ENCODE measurements at places on chromosomes 5 and 9.
A peak's percentile ranks its signal among the peaks of the same experiment; 100 is the strongest.

DNA sequence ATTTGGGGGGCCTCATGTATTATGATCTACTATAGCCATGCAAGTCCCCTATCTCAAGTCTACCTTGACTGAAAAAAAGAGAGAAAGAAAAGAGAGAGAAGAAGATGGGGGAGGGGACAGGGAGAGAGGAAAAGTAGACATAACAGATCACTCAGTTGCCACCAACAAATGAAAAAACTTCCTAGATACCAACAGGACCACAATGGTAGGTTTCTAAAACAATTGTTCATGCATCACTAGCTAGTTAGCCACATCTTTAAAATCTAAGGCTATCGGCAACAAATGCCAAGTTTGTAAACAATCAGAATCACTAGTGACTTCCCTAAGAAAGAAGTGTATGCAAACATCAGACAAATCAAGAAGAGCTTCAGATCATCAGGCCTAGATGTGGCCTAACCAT lies 328.2 kb downstream of the BNC2 start:
- DNase-seq = no peak

DNA sequence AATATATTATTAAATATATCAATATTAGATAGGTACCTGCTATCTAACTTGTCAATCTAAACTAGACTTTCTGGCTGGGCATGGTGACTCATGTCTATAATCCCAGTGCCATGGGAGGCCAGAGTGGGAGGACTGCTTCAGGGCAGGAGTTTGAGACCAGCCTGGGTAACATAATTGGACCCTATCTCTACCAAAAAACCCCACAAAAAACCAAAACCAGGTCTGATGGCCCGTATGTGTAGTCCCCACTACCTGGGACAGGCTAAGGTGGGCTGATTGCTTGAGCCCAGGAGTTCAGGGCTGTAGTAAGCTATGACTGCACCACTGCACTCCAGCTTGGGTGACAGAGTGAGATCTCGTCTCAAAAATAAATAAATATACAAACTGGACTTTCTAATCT lies 55.0 kb downstream of the PJA2 start:
- DNase-seq = no peak

GRCh38 chr5:116377276-116378006 lies 197.2 kb downstream of the SEMA6A start:
- no peak for DNase-seq

- DNase-seq = no peak
Observed at GRCh38 chr5:43039152-43039470, 1.0 kb downstream of the ANXA2R start.

GRCh38 chr5:154394307-154394706 lies 51.5 kb upstream of the SAP30L start:
- no peak for DNase-seq

DNA sequence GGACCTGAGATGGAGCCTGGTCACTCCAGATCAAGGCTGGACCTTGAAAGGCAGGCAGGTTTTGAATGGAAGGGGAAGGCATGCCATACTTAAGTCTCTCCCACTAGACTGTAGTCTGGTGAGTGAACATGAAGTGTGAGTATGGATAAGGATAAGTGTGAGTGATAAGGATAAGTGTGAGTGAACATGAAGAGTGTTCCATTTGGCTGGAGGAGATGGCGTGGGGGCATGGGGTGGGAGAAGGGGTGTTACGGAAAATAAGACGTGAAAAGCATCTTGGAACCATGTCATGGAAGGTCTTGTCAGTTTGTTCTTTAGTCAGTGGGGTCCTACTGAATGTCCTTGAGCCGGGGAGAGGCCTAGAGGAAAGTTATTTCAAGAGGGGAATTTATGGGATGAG lies 32.8 kb downstream of the HMGXB3 start:
- no peak for DNase-seq

DNA sequence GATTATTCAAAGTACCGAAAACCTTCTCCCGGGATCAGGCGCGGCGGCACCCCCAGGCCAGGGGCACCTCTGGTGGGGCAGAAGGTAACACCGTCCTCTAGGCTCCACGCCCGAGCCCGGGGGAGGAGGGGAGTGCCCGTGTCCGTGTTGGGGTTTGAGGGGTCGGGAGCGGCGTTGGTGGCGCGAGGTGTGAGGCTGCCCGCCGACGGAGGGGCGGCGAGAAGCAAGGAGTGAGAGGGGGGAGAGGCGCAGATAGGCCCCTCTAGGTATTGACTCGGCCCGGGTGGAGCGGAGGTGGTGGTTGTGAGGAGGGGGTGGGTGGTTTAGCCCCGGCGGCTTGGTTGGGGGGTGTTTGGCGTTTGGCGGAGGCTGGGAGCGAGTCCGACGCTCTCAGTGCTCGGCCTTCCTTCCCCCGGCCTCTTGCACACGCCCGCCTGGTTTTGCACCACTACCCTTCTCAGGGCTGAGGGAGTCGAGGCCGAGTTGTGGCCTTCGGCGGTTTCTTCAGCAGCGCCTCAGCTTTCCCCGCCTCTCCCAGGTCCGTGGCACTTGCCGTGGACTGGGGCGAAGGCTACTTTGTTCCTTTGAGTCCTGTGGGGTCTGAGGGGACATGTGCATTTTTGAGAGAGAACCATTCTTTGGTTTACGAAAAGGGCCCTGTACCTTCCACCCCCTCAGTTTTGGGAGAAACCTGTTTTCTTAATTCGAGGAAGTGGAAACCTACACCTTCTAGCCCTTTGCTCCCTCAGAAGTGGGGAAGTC lies 450 bp downstream of the GPBP1 start:
- no peak for DNase-seq

- no peak for DNase-seq
Observed at GRCh38 chr5:108606185-108606584, 141.5 kb upstream of the FER start.

GRCh38 chr5:80695666-80696065 lies 40.9 kb upstream of the DHFR start:
- no peak for DNase-seq

DNA sequence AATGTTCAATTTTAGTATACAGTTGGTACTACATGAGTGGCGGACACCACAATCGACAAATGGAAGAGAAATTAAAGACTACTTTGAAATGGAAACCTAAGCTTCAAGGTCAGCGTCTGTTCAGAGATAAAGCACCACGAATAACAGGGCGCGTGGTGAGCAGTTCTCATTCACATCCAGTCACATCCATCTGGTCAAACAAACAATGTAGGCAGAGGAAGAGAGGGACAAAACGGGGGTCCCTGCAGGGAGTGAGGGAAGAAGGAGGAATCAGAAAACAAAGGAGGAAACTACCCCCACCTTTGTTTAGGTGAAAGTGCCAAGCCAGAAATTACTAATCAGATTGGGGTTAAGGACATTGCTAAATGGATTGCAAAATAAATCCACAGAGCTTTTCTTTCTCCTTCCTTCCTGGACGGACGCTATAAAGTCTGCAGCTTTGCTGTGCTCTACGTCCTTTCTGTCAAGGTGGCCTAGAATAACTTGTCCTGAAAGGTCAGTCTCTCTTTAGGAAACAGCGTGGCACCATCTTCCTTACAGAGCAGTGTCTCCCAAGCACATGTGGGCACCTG lies 138.6 kb downstream of the ENTREP1 start:
- DNase-seq = no peak

GRCh38 chr5:7396713-7397454 lies 946 bp downstream of the ADCY2 start:
- no peak for DNase-seq

- no peak for DNase-seq
Observed at GRCh38 chr9:16469184-16469583, 401.3 kb downstream of the BNC2 start.

DNA sequence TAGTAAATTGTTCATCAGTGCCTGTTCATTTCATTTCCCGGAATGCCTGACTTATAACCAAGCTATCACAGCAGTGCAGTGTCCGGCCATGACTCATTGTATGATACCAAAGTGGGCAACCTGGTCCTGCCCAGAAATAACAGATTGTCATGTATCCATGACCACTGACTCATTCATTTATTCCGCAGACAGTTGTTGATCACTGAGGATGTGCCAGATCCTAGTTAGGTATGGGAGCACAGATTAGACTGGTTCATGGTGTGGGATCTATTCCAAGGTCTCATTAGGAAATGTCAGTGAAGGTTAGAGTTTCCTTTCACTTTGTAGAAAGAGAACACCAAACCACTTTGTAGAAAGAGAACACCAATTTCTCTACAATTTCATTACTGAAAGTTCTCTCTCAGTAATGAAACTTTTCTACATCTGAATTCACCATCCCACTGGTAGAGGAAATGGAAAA lies 8.7 kb downstream of the NREP start:
- DNase-seq = no peak

DNA sequence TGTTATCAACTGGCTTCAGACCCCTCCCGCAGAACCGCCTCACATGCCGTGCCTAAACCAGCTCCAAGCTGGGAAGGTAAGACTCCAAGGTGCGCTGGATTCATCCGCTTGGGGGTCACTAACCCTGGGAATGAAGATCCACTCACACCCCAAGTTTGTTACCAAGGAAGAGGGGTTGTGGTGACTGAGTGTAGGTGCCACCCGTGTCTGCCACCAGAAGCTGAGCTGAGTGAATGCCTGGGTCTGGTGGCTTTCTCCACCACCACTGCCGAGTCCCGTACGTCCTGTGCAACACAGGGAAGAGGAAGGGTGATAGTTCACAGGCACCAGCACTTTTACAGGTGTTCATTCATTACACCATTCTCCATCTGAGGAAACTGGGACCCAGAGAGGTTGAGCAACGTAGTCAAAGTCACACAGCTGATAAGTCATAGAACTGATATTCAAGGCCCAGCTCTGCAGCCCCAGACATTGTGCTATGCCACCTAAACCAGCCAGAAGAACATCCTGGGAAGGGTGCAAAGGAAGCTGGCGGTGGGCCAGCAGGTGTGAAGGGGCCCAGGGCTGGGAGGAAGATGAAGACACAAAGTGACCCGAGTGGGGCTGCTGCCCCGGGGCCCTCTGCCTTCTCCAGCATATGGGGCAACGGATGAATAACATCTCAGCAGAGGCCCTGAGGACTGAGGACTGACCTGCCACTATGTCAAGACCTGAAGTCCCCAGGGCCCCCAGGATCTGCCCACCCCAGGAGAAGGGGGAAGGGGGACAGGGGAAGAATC lies 70.9 kb upstream of the PPP1R26 start:
- DNase-seq = no peak

DNA sequence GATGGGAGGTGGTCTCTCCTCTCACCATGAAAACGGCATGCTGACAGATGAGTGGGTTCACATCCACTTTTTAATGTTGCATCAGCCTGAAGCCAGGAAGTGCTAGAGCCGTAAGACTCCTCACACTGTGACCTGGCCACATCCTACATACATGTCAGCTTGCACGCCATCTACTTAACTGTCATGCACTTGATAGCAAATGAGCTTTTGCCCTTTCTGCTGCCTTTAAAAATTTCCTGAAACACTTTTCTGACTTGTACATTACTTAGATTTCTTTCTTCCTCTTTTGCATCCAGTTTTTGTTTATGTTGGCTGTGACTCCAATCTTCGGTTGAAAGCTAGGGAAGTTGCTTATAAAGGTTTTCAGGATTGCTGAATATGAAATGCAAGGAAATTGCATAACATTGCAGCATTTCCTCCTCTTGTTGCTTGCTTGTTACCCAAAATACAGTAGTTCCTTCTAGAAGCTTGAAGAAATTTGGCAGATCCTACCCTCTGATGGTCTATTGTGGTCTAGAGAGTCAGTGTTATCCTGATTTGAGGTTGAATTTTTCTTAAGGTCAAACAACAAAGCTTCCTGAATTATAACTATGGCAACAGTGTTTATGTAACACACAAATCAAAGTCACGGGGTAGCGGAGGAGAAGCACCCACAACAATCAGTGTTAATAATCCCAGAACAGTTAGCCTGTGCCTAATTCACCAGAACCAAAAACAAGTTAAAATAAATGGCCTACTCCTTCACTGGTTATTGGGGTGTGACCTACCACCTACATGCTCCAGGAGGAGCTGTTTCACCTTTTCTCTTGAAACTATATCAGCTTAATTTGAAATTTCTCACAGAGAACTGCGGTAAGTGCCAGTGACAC lies 232.5 kb downstream of the ARHGAP26 start:
- peak; percentile 32 for DNase-seq

DNA sequence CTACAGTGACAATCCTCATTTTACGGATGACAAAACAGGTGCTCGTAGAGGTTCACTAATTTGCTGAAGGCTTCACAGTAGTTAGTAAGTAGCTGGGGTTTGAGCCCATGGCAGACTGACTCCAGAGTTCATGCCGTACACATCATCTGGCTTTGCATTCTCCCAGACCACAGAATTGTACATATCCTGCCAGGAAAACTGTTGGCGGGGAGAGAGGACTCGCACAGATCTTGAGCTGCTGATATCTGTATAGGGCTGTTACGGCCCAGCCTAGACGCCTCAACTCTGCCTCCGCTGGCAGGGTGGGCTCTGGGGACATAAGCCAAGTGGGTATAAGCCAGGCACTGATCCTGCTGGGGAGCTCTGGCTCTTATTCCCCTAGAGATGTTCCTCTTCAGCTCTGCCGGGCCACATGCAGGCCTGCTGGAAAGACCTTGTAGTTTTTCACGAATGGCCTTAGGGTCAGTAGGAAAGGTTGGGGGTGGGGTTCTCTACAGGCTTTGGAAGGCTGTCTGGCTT lies 16.3 kb downstream of the LARP1 start:
- no peak for DNase-seq

- DNase-seq = no peak
Observed at GRCh38 chr9:91181541-91181940, 180.2 kb downstream of the AUH start.

DNA sequence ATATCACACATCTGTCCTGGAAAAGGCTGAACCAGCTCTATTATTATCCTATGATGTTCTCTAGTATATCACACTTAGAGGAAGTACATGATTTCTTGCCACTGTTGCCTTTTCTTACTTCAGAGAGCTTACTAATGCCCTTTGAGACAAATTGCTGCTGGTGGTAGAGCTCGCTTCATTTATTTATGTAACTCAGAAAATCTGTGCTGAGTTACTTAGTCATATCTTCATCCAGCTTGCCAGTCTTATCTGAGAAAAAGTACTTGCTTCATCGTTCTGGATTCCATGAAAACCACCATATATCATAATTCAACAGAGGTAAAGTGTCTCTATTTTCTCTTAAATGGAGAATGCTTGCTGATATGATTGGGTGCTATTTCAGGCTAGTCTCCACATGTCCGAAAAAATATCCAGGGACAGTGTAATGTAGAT lies 26.6 kb downstream of the PTPDC1 start:
- no peak for DNase-seq

DNA sequence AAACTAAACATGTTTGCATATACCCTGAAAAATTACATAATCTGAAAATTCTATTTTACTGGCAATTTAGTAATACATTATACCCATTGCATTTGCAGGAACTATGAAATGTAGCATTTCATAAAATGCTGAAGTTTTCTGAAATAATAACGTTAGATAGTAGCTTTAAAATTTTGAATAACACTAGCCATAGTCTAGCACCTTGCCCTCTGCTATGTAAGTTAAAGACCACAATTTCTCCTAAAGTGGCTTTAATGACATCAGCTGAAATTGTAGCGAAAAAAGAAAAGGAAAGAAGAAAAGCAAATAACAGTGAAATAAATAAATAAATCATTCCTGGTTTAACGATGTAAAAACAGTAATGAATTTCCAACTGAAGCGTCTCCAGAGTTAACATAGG lies 172.8 kb upstream of the RASA1 start:
- DNase-seq = no peak

- no peak for DNase-seq
Observed at GRCh38 chr5:74334062-74334761, 306.3 kb downstream of the ENC1 start.

GRCh38 chr5:159092332-159092687 lies 7.4 kb downstream of the EBF1 start:
- DNase-seq = no peak

- no peak for DNase-seq
Observed at GRCh38 chr5:137281201-137281600, 217.9 kb downstream of the SPOCK1 start.

GRCh38 chr5:31948006-31948405 lies 226.1 kb downstream of the GOLPH3 start:
- DNase-seq = no peak

GRCh38 chr5:163718272-163718671 lies 212.9 kb downstream of the MAT2B start:
- DNase-seq = no peak
